Stimulated activated CD8-positive, alpha-beta memory T cell treated with anti-CD3 and anti-CD28 coated beads, Interleukin-15, amount 100 ng/mL, for 1 hour (primary cell): ENCODE measurements at places on chromosomes 1 and 21.

GRCh38 chr1:150552128-150552910 is 3.1 kb downstream of the ADAMTSL4 start:
- DNase-seq: no peak

DNA sequence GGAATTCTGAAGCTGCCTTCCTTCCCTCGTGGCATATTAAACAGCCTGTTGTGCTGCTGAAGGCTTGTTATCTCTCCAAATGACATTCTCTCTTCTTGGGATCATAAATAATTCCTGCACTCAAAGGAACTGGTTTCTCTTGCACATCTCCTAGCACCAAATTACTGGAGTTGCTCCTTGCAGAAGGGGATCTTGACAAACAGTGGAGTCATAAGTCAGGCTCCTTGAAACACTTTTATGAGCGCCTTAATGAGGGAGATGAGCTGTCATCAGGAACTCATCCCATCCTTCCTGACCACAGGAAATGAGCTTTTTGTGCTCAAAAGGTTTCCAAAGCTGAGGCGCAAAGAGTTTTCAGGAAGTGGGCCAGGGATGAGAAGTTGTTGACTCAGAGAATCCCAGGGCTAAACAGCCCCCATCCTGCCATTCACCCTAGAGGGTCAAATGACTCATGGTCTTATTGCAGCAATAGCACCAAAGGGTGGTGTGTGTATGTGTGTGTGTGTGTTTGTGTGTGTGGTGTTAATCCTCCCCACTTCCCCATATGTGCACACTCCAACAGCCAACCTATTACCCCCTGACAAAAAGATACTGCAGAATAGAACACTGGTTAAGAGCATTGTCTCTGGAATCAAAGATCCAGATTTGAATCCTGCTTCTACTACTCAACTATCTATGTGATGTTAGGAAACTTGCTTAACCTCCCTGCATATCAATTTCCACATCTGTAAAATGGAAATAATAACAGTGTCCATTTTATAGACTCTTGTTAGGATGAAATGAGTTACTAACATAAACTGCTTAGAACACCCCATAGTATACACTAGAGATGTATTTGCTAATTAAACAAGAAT is 2.8 kb upstream of the PHC2 start:
- no peak for DNase-seq

GRCh38 chr1:44532567-44532944 is 127.5 kb downstream of the RNF220 start:
- no peak for DNase-seq

- DNase-seq: no peak
Measured at GRCh38 chr1:236850077-236850979, 55.2 kb downstream of the MTR start.

DNA sequence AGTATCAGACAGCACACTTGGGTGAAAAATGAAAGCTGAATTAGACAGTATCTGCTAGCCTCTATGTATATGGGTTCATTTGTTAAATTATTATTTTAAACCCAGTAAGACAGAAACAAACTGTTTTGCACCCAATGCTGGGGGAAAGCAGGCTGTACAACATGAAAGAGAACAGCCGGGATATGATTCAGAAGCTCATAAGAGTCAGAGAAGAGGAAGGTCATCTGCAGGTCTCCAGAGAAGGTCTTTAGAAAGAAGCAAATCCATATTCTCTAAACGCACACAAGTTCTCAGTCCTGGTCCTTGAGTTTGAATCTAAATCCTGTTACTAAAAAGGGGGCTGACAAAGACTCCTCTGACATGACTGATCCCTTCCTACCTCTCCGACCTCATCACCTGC is 155.1 kb downstream of the SIPA1L2 start:
- DNase-seq: no peak

DNA sequence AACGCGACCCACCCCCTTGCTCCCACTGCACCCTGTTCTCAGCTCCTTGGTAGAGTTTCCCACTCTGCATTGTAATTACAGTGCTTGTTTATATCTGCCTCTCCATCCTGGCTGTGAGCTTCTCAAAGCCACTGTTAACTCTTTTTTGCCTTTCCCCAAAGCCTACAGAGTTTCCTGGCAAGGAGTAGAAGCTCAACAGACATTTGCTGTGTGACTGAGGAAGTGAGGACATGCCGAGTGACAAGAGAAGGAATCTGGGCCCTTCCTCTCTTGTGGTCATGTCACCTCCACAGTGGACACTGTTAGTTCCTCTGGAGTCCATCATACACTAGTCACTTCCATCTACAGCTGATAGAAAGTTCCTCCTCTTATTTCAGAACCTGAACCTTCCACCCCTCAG is 6.1 kb upstream of the IGSF8 start:
- DNase-seq: no peak
